Activated T-cell treated with anti-CD3 and anti-CD28 coated beads for 48 hours (primary cell): ENCODE measurements at places on chromosomes 3 and 15.

- DNase-seq: no peak
Observed at GRCh38 chr3:144774897-144775296, 803.3 kb downstream of the DIPK2A start.

- no peak for DNase-seq
Observed at GRCh38 chr3:142595581-142595950, 627 bp upstream of the PLS1 start.

GRCh38 chr15:91099995-91100813 is at the start of gene SV2B:
Gene SV2B, plus strand, starts transcription at chr15:91100257. Its CDS starts 126,007 bp downstream, at chr15:91226264.
- peak; percentile 45 for DNase-seq

- DNase-seq: no peak
Observed at GRCh38 chr3:156743859-156744258, 69.5 kb downstream of the TIPARP start.

GRCh38 chr3:127629467-127630403 is 750 bp downstream of the PODXL2 start:
- no peak for DNase-seq

DNA sequence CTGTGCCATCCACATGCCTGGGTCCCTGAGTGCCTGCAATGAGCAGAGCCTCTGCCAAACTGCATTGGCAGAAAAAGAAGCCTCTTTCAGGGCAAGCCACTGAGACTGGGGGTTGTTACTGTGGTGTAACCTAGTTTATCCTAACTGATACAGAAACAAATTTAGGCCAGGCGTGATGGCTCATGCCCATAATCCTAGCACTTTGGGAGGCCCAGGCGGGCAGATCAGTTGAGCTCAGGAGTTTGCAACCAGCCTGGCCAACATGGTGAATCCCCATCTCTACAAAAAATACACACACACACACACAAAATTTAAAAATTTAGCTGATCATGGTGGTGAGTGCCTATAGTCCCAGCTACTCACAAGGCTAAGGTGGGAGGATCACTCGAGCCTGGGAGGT is 221.6 kb downstream of the TBC1D2B start:
- no peak for DNase-seq

- no peak for DNase-seq
Observed at GRCh38 chr15:95417761-95418160, 912.7 kb upstream of the NR2F2 start.

- DNase-seq: no peak
Observed at GRCh38 chr3:192750201-192750600, 22.9 kb upstream of the FGF12 start.

DNA sequence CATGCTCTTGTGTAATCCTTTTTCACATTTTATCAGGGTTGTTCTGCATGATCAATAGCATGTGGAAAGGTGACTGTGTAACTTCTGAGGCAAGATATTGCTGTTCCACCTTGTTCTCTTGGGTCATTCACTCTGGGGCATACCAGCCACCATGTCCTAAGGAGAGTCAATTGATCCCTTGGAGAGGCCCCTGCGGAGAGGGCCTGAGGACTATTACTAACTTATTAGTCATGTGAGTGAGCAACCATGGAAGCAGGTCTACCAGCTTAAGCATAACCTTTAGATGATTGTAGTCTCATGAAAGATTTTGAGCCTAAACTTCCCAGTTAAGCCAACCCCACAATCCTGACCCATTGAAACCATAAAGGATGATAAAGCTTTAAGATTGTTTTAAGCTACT is 22.0 kb upstream of the COL6A5 start:
- no peak for DNase-seq

DNA sequence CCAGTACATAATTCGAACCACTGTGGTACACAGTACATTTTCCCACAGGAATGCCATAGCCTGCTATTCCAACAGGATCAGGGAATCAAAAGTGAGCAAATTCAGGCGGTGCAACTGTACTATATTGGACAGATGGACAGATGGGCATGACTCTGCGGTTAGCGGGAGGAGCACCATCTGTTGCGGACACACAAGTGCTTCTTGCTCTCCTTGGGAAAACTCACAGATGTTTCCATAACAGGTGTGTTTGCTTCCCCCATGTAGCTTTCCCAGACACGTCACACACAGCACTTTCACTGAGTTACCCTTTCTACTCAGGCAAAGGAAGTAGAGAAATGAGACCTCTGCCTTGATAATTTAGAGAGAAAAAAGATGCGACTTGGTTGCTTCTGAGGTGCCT is 325.1 kb upstream of the THBS1 start:
- DNase-seq: no peak

DNA sequence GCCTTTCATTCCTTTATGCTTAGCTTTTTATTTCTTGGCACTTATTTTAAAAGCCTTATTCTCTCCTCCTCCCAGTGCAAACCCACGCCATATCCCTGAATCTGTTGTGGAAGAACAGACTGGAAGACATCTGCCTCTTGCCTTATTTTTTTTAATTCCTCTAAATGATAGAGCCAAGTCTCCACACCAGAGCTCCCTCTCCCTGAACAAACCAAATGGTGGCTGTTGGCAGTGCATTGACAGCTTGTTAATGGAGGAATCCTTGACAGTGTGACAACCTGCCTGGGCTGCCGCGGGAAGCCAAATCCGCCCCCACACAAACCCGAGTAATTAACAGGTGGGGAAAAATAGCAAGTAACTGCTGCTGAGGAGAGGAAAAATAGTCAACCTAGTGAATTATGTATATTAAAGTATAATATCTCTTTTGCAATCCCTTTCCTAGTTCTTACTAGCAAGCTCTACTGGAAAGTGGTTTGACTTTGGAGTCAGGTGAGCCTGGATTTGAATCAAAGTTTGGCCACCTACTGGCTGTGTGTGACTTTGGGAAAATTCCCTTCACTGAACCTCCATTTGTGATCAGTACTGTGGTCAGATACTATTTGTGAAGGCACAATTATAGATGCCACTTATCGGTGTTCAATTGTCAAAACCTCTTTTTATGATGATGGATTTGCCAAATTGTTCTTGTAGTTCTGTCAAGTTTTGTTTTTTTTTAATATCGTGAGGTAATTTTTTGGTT is 589.6 kb downstream of the PDCD6IP start:
- DNase-seq: no peak

GRCh38 chr3:187922704-187923416 is 177.6 kb upstream of the BCL6 start:
- no peak for DNase-seq

DNA sequence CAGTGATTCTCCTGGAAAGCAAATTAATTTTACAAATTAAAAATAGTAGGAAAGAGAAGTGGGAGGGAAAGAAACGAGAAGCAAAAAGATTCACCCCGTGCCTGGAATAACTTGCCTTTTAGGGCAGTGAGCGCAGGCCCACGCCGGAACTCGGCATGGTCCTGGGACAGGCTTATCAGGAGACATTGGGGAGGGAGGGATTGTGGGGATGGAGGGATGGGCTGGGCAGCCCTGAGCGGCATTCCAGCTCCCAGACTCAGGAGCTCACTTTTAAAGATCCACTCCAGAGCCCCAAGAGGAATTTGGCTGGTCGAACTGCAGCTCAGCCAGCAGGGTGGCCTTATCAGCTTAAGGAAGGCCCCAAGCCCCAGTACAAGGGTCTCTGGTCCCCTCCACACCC is 117.9 kb downstream of the ADCY5 start:
- no peak for DNase-seq

GRCh38 chr15:95988574-95988887 is 342.0 kb upstream of the NR2F2 start:
- DNase-seq: no peak

- DNase-seq: no peak
Observed at GRCh38 chr3:117165601-117166051, 456.0 kb downstream of the TUSC7 start.

DNA sequence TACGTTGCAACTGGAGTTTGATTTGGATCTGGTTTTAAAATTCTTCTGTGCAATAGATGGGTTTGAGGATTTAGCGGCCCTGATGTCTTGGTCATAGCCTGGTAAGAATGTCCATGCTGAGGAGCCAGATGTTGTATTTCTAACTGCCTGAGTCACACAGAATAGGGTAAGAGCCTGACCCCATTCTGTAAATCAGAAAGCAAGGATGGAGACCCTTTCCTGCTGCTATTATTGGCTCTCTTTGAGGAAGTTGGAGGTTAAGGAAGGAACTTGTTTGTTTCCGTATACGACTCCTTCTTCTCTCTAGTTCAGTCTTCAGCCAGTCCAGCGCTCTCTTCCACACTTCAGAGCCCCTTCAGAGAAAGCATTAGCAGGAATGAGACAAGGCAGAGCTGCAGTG is 65.1 kb downstream of the HCN4 start:
- no peak for DNase-seq

DNA sequence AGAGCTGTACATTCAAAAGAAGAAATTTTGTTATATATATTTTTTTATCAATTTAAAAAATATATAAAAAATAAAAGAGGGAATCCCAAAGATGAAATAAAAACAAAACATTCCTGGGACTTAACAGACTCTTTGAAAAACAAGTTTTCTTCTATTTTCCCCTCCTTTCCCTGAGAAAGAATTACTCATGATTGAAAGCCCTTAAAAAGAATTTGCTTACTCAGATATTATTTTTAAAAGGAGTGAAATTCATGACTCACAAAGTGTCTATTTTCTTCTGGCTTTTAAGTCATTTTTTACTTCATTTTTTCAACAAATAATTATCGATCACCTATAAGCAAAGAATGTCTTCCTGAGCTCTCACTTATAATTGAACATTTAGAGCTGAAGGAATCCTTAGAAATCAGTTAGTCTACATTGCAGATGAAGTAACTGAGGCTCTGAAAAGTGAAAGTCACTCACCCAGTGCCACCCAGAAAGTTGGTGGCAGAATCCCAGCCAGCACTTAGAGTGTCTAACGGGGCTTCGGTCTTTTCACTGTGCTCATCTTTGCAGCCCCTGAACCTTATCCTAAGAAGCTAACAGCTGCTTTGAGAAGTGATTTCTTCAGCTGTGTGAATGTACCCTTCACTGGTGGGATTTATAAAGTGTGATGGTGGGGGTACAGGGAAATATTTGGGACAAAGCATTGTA is 42.5 kb upstream of the NUDT16 start:
- DNase-seq: no peak

DNA sequence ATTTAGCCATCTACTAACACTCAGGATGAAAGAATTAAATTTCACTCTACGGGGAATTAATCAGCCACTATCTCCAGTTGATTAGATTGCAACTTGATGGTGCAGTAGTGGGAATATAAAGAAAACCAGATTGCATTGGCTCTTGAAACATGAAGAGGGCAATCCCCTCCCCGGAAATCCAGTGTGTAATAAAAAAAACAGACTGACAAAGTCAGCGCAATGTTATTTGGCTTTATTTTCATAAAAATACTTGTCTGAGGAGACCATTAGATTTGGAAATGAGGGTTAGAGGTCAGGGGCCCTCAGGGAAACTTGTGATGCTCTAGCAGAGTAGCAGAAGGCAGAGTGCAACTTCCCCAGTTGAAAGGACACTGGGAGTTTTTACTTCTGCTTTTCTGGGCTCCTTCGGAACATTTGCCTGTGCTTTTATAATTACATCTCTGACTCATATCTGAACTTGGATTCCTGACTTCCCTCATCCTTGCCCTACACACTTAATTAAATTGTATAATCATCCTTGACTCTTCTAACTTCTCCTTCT is 326.8 kb downstream of the TUSC7 start:
- DNase-seq: no peak

DNA sequence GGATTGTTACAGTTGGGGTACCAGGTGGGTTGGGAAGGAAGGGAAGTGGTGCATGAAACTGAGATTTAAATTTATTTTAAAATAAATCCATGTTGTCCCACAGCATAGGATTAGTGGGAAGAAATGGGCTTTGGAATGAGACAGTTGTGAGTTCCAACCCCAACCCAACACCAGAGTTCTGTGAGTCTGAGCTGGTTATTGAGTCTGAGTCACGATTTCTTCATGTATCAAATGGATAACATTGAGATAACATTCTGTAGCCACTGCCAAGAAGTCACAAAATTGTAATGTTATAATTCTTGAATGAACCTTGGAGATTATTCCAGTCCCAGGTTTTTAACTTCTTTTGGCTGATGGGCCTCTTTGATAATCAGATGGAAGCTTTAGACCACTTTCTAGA is 13.7 kb downstream of the IFT122 start:
- DNase-seq: no peak

- no peak for DNase-seq
Observed at GRCh38 chr3:23442598-23443383, 239.7 kb downstream of the UBE2E2 start.

DNA sequence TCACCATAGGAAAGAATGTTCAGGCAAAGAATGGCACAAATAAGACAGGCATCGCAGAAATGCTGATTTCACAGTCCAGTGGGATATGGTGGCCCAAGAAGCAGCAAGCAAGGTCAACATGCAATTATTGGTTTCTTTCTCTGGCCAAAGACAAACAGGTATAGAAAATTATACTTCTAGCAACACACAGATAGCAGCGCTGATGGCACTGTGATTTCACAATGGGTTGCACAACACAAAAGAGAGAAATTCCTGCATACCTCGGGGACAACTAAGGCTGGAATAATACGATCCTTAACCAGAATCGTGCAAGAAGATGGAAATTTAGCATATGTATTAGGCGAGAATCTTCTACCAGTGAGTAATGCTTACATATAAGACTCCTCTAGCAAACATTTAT is 76.3 kb upstream of the NR2F2 start:
- no peak for DNase-seq

GRCh38 chr3:184005941-184006507 is 11.7 kb downstream of the ABCC5 start:
- DNase-seq: no peak

DNA sequence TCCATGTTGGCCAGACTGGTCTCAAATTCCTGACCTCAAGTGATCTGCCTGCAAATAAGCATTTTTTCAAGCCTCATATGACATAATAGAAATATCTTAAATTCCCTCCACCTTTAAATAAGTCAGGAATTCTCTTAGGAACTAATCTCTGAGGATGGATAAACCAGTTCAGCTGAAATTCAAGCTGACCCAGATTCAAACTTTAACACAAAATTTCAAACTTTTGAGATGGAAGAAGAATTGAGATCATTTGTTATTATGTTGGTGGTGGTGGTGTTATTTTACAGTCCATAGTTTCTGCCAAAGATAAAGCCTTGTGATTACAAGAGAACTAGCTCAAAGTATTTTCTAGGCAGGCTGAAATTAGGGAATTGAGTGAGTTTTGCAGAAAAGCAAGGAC is 85.5 kb downstream of the SSR3 start:
- no peak for DNase-seq

- DNase-seq: no peak
Observed at GRCh38 chr15:39202641-39203040, 378.2 kb upstream of the THBS1 start.

DNA sequence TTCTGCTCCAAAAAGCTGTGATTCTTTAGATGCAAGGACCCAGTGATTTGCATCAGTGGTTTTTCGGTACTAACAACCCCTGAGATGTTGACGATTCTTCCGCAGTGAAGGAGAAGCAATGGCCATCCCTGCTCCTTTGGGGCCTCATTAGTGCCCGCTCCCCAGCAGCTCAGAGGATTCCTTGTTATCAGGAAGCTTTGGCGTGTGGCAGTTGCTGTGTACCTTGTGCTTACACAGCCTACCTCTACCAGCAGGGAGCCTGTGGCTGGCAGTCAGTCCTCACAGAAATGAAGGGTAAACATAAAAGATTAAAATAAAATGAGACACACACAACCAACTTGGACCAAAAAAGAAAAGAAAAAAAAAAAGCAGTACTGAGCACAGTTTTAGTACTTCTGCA is 55.2 kb downstream of the CNTN3 start:
- no peak for DNase-seq
